ENCODE measurements at places on chromosomes 1 and 21.

GRCh38 chr1:1156140-1157032 is 17.3 kb upstream of the TTLL10 start:
- DNase-seq: no peak

GRCh38 chr21:44613386-44614155 is 1.7 kb downstream of the KRTAP10-8 start:
- no peak for DNase-seq

DNA sequence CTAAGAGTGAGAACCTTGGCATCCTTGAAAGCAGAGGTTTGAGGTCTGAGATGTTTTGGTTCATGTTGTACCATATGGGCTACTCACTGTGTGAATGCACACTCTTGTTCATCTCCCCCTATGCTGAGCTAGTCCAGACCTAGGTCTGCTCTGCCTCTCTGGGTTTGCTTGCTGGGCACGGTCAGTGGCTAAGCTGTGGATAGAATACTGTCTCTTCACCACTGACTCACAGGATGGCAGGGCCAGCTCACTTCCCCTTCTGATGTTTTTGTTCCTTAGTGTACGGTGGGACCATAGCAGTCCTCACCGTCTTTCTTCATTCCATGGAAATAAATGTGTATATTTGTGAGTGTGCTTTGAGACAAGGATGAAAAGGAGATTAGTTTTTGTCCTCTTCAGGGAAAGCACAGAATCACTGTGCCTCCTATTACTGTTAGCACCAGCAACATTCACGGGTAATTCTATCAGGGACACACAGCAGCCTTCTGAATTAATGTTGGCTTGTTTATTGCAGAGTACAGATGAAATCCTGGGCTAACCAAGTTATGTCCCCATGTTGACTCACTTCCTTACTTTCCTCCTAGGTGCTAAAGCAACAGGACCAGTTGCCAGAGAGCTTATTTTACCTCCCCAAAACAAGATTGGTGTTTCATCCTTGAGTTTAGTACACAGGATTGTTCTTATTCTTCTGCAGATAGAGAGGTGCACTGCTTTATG is 56.9 kb upstream of the IVNS1ABP start:
- DNase-seq: no peak

GRCh38 chr1:197343663-197344273 is 75.7 kb downstream of the CRB1 start:
- DNase-seq: no peak

DNA sequence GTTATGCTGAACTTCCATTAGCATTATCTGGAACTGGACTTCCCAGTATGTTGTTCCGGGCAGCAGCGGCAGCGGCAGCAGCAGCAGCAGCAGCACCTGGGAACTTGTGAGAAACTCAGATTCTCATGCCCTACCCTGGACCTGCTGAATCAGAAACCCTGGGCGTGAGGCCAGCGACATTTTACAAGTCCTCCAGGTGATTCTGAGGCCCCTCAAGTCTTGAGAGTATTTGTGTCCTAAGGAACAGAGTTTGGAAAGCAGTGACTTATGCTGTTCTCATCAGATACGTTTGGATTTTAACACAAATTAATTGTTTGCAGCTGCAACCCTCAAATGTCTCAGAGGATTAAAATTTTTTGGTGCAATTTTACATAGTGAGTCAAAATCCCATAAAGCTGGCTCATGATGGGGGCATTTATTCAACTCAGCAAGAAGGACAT is 157.2 kb upstream of the KAZN start:
- no peak for DNase-seq

GRCh38 chr1:199282751-199283305 is 644.0 kb downstream of the PTPRC start:
- no peak for DNase-seq

DNA sequence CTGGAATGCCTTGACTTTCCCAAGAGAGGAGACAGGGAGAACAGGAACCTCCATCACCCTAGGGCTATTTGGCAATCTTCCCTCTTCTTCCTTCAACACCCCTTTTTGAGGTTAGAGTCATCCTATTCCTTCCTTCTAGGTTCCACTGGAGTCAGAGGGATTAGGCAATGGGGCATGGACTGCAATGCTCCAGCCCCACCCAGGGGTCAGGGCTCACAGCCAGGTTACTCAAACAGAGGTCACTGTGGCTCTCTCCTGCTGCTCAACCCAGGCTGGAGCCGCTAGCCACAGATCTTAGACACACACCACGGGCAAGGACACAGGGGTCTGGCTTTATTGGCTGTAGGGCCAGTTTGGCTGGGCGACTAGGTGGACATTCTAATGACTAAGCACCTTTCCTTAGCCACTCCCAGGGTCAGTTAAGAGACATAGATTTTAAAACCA is 145.5 kb upstream of the NRIP1 start:
- no peak for DNase-seq

GRCh38 chr1:247077876-247078257 is 744 bp downstream of the ZNF670 start:
- no peak for DNase-seq

DNA sequence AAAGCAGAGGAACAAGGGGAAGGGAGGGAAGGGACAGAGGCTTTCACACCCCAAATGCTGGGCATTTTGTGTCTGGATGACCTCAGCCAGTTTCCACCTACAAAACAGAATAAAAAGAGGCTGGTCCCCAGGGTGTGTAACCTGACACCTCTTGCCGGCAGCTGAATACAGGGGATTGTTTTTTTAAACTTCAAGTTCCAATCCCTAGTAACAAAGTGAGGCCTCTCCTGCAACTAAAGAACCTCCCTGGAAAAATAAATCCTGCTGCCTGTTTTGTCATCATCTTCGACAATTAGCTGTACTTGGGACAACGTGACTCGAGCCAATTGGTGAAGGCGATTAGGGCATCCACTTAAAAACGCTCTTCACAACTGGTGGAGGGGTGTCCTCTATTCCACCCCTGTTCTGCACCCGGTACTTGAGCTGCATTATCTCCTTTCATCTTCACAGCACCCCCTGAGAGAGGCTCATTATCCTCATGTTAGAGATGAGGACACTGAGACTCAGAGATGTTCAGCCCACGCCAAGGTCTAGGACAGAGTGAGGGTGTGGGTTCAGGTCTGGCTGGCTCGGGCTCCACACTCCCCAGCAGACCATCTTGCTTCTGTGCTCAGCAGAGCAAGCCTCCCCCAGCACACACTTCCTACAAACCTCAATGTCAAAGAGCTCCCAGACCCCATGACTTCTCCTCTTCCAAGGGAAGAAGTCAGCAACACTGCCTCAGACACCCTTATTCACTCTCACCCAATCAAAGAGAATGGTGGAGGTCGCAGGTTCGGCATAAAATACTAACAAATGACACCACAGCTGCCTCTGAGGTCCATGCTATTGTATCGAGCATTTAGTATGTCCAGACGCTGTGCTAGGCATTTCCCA is 15.2 kb downstream of the ITPKB start:
- DNase-seq: no peak

- DNase-seq: no peak
These were observed 12.8 kb downstream of the BACE2 start for GRCh38 chr21:41180752-41181151.

DNA sequence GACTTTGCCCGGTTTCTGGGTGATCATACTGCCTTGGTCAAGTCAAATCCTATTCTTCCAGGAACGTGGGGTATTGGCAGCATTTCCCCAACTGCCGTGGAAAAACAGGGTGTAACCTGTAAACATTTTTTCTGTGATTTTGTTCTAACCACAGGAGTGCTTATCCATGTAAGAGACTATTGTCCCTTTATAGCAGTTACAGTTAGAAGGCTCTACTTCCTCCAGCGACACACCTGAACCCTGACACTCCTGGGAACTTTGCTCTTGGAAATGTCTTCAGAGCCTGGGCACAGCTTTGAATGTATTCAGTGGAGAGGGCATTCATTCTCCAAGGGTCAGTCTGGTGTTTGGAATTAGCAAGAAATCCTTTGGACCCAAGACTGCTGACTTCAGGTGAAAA is 26.4 kb upstream of the ARHGEF10L start:
- no peak for DNase-seq

DNA sequence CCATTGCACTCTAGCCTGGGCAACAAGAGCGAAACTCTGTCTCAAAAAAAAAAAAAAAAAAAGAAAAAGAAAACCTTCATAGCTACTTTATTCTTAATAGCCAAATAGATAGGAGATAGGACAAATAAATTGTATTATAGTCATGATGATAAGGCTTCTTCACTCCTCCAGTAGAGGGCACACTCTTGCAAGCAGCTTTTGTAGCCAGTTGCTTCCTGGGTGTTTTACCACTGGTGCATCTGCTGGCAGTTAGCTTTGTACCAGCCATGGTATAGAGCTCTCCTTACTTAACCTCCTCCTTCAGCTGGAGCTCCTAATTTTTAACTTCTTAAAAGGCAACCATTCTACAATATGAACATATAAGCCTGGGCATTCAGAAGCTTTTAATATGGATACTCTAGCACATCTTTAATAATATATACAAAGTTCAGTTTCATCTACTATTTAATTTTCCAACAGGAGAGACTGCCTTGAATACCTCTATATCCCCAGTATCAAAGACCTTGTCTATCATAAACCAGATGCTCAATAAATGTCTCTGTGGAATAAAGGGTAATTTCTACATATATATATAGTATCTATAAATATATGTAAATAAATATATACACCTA is 35.8 kb downstream of the EVI5 start:
- no peak for DNase-seq

- DNase-seq: no peak
These were observed 1.4 kb upstream of the TUT4 start for GRCh38 chr1:52554267-52554640.

GRCh38 chr1:10760566-10761502 is 35.6 kb downstream of the CASZ1 start:
- no peak for DNase-seq

DNA sequence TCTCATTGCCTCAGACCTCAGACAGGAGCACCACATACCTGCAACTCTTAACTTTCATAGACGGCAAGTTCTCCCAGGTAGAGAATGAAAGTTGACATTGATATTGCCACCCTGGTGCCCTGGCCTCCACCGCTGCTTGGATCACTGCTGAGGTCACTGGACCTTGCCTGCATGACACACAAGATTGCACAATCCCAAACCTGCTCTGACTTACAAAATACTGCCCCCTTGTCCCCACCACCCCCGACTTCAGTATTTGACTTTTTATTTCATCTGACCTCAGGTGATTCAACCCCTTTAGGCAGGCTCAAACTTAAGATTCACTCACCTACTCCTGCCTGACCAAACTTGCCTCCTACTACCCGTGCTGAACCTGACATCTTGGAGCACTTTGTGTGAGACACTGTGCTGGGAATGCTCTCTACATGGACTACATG is 43.1 kb upstream of the S1PR1 start:
- no peak for DNase-seq

DNA sequence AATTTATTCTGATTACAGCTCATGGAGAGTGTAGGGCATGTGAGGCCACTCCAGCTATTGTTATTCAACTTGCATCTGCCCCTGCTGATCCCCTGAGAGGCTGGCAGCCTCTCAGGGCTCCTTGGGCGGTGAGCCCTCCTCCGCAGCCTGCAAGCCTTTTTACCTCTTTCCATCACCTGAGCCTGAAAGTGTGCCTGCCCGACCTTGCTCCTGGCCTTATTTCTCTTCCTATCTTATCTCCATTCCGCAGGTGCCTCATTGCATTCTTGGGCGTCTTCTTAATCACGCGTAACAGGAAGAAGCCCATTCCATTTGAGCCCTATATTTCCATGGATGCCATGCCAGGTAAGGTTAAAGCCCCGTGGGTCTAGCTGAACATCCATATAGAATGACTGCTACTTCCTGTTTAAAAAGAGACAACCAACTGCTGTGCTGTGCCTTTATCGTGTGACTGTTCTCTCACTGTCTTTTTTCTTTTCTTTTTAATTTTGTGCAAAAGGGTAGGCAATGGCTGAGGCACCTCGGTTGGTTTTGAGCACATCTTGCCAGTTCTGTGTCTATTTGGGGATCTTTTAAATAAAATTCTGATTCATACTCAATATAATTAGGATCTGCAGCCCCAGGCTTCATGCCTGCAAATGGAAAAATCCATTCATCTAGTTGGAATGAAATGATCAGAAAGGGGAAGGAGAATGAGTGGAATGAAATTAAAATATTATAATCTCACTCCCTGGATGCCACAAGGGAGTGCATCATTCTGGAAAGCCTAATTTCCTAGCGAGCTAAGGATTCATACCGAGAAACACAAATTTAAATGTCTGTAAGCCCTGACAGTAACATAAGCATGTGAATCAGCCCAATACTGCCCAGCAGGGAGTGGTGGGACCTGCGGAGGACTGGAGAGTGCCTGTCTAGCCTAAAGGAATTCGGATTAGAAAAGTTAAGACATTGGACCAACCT is 38.6 kb upstream of the RCAN3 start:
- no peak for DNase-seq

GRCh38 chr21:10430005-10430404 is 91.4 kb upstream of the TPTE start:
- no peak for DNase-seq

GRCh38 chr1:53592985-53593757 is 134.0 kb downstream of the DMRTB1 start:
- no peak for DNase-seq

DNA sequence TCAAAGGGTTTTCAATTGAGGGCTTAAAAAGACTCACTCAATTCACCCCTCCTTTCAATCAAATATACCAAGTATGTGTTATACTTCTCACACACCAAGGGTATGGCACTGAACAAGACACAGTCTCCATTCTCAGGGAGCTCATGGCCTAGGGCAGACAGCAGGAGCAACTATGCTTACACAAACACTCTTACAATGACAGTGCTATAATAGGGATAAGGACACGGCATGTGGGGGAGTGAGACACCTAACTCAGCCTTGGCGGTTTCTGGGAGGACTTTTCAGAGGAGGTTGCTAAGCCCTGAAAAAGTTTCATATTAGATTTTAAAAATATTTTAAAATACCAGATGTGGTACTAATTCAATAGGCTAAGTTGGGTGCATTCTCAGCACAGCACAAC is 22.7 kb upstream of the SYT6 start:
- no peak for DNase-seq

- DNase-seq: no peak
These were observed 2.1 kb upstream of the UBR4 start for GRCh38 chr1:19212167-19212566.

- no peak for DNase-seq
These were observed 21.1 kb downstream of the ESRRG start for GRCh38 chr1:216702170-216702569.

- DNase-seq: peak; percentile 55
These were observed 30.9 kb downstream of the GPA33 start for GRCh38 chr1:167059045-167059808.

GRCh38 chr1:10612436-10613160 is 137.8 kb downstream of the PEX14 start:
- no peak for DNase-seq

DNA sequence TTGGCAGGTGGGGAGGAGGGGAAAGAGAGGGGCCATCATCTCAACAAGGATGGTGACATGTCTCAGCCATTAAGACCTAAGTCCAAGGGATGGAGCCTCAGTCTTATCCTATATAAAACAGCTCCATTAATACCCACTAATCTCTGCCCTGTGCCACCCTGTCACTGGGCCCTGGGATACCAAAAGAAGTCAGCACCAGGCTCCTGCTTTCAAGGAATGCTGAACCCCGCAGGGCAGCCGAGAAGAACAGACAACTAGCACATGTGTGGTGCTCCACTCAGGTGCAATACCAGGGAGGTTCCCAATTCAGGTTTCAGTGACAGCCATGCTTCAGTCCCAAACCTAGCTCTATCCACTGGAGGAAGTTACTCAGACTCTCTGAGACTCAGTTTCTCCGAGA is 128.4 kb downstream of the GRIK3 start:
- DNase-seq: no peak
